ENCODE measurements at places on chromosomes 1 and 21. TPM values are rescaled to one million over a fixed set of nuclear protein-coding genes. Genes with fewer than 3 reads are reported as not detected.

Gene ITLN2
- total RNA-seq, result not detected

Gene AZIN2
- total RNA-seq, result 36.5 TPM

Gene FCRL2
- total RNA-seq, result 0.51 TPM

Gene EXTL1
- not detected for total RNA-seq

Gene INSRR
- total RNA-seq, result 0.09 TPM

Gene KCNJ6
- total RNA-seq, result 0.14 TPM

Gene THEM5
- total RNA-seq, result not detected

DNA sequence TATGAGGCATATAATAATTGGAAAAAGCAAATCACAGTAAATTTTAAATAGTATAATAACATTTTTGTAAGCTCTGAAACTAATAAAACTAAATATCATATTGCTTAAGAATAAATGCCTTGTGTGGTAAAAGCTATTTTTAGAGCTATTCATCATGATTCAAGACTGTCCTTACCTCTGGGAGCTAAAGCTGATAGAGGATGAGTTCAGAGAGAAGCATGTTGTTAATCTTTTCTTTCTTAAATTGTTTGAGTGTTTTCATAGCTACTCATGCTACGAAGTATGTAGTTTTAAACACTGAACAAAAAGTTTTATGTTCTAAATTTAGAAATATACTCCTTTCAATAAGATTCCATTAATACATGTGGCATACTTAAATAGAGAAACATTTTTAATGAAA, 30.5 kb downstream of the IFI16 start:
- no peak for DNase-seq

GRCh38 chr1:215358356-215358755, 208.7 kb upstream of the KCTD3 start:
- DNase-seq, result no peak

DNA sequence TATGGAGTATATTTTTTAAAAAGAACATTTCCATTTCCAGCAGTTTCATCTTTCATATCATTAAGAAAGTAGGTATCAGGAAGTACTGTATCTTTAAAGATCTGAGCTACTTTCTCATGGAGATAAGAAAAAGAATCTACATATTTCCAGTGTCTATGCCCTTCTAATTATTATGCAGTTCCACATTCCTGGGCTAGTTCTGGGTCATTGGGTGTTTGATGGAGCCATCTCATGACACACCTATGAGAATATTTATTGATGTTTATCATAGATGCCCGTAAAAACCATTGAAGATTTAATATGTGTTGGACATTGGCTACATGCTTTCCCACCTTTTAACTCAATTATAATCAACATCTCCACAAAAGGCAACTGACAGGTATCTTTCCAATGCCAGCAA, 21.0 kb downstream of the LCE4A start:
- DNase-seq, result no peak

DNA sequence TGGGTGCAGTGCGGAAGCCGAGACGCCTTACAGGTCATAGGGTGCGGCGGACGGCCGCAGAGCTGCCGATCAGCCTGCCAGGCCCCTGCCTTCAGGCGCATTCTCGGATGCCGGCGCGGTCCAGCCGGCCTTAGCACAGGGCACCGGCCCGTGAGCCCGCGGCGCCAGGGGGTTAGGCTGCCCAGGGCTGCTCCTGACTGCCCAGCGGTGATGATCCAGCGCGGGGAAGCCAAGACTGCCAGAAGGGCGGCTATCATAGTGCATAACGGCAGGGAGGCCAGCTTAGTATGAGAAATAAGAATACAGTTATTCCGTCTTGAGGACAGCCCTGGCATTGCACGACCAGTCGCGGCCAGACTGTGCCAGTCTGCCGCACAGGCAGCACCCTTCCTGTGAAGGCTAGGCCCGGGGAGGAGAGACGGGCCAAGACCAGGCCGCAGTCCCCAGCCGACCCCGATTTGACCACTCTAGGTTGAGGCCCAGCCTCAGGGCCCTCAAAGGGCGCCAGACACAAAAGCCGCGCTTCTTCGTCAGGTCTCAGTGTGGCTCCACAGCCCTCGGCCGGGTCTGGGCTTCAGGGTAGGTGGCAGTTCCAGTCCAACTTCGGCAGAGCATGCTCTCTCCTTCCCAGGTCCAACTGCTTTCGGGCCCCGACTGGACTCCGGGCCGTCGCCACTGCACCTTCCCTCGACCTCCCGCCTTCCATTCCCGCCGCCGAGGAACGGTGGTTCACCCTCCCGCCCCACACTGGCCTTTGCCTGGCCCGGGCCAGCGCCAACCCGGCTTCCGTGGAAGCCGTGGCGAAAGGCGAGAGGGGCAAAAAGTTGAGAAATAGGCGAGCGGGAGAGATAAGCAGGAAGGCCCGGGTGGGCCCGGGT, 829 bp downstream of the ALX3 start:
- DNase-seq, result no peak

DNA sequence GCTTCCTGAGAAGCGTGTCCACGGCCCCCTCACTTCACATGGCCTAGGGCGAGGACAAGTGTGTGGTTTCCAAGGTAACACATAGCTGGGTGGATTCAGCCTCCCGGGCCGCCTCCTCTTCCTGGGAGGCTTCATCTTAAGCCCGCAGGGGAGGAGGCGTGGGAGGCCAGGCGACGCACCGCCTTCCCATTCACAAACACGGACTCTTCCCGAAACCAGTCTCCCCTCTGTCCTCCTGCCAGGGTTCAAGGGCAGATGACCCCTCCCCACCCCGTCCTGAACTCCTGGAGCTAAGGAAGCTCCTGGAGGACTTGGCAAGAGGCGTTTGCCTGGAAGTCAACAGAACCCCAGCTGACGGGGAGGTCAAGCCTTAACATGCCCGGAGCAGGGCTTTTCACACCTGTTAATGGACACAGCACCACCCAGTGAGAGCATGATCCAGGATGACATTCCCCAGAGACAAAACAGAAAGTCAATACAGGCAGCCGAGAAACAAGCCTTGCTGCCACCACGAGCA, 56.7 kb downstream of the KCNN3 start:
- DNase-seq, result no peak

- DNase-seq, result no peak
Observed at GRCh38 chr21:34213959-34214358, 140.6 kb downstream of the MRPS6 start.

GRCh38 chr1:161816201-161816600, 50.1 kb downstream of the ATF6 start:
- DNase-seq, result no peak

DNA sequence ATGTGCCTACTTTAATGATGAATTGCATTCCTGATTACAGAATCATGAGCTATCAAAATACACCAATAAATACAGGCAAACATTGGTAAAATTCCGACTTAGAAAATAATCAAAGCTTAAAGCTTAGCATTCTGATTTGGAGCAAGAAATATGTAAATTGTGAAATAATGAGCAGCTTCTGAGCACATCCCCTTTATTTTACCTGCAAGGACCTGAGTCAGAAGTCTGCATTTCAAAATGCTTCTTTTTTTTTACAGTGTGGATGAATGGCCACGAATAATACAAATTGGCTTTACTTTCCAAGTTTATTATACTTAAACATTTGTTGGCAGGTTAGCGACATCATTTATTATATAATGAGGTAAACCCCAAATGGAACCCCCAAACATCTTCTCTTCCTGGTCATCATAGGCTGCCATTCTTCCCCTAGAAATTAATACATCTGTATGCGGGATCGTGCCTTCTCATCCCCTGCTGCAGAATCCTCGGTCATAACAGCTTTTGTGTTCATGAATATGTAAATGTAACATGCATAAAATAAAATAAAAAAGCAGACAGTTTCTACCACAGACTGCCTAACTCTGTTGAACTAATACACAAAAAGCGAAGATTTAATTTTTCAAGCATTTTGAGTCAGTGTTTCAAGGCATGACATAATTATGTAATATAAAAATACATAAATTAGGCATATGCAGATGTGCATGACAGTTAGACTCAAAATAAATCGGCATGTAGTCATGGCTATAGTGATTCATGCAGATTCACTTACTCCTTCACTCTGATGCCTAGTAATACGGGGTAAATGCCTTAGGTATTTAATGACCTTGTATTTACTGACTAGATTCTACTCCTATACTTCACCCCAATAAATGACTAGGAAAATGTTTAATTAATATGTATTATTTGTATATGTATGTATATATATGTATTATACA, 339.7 kb downstream of the USP25 start:
- DNase-seq, result no peak

GRCh38 chr21:34762786-34763185, 94.0 kb downstream of the CLIC6 start:
- DNase-seq, result no peak

GRCh38 chr1:243716906-243717305, 133.1 kb downstream of the AKT3 start:
- no peak for DNase-seq

- no peak for DNase-seq
Observed at GRCh38 chr21:42414928-42415769, 11.4 kb downstream of the UBASH3A start.

- peak; percentile 15 for DNase-seq
Observed at GRCh38 chr1:27970401-27970800, 10.6 kb downstream of the XKR8 start.

- no peak for DNase-seq
Observed at GRCh38 chr21:21324297-21324696, 326.1 kb downstream of the NCAM2 start.

- no peak for DNase-seq
Observed at GRCh38 chr1:62356257-62356835, 37.1 kb upstream of the KANK4 start.

DNA sequence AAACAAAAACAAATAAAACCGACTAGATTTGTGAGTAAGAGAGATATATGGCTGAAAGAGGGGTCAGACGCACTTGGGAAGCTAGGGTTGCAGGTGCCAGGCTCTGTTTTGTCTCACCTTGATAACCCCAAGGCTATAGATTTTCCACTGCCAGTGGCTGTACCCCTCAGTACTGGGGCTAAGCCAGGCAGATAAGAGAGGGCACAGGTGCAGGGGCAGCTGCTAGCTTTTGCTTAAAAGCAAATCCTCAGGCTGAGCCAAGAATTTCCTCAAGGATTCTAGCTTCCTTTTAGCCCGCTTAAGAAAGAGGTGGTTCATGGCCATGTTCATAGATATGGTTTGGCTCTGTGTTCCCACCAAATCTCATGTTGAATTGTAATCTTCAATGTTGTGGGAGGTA, 57.9 kb downstream of the OVGP1 start:
- no peak for DNase-seq

DNA sequence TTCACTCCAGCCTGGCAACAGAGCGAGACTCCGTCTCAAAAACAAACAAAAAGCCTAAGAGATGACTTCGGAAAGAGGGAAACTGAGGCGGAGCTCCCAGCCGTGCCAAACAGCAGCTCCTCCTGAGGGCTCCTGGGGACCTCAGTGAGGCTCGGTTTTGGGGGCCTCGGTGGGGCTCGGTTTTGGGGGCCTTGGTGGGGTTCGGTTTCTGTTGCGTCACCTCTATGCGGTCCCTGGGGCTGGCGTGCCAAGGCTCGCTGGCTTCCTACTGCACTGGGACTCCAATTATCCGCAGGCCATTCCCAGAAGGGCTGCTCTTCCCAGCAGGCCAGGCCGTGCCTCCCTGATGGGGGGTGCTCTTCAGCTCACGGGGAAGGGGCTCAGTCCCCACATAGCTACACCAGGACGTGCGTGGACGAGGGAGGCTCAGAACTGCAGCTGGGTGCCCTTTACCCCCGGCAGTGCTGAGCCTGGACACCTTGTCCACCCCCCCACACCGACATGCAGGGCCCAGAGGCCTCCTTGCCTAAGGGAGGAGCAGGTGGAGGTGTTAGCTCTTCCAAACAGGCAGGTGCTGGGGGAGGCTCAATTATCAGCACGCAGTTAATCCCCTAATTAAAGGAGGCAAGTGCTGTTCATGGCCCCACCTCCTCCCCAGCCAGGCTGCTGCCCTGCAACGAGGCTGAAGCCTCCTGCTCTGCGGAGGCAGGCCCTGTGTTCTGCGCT, 5.1 kb upstream of the C1orf159 start:
- DNase-seq, result peak; percentile 39

DNA sequence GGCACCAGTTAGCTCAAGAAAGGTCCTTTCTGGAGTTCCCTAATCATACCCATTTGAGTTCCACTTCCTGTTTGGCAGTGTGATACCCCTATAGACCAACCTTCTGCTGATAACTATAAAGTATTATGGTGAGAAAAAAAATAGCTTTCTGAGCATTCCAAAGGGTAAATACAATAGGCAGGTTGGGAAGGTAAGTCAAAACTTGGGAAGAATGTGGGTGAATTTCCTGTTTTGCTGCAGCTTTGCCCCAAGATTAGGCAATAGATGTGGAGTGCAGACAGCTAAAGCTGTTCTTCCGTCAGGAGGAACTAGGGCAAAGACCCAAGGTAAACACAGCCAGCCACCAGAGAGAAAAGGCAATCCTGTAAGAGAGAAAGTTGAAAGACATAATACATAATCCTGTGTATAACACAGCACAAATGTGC, 49.9 kb upstream of the GUCA2A start:
- DNase-seq, result no peak
